ENCODE measurements at places on chromosomes 5 and 9. TPM values are rescaled to one million over a fixed set of nuclear protein-coding genes. Genes with fewer than 3 reads are reported as not detected.

DNA sequence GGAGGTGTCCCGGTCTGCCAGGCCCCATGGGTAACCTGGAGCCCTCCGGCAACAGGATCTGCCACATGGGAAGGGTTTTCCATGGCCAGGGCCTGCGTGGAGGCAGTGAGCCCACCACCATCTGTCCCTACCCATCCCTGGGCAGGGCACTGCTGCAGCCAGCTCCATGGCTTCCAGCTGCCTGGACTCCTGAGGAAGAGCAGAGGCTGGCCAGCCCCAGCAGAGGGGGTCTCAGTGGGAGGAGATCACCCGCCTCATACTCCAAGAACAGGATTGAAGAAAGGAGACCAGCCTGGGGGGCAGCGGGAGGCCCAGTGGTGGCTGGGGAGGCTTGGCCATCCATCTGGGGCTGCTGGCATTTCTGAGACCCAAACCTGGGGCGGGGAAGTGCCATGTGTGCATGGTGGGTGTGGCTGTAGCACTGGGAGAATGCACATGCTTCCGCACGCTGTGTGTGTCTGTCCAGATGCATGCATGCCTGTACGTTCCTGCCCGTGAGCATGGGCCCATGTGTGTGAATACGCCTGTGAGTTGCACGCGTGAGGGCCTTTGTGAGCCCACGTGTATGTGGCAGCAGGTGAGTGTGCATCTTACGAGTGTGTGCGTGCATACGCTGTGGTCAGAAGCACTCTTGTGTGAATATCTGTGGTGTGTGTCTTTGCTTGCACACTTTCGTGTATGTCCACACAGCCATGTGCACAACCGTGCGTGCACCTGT lies 78.5 kb downstream of the LMX1B start:
- H3K4me3 ChIP-seq = no peak overlapping the region
- no peaks in the 10 kb centered on the region for H3K36me3 ChIP-seq
- no peaks in the 10 kb centered on the region for H3K4me1 ChIP-seq
- DNase-seq = no peak

DNA sequence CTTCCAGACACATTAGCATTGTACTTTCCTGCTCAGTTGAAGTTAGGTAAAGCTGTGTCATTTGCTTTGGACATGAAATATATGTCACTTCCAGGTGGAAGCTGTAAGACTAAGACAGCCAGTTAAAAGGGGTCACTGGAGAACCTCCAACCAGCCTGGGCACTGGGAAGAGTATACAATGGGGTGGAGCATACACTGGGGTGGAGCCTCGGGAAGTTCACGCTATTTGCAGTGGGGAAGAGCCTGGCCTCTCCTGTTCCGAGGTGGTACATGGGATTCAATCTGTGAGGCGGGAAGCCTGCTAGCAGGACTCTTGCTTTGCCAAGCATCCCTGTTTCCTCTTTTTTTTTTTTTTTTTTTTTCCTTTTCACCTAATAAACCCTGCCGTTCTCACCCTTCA lies 145.3 kb downstream of the TTC39B start:
- no peak overlapping the region for H3K27ac ChIP-seq
- no peaks in the 10 kb centered on the region for H3K36me3 ChIP-seq
- no peak for DNase-seq
- H3K27me3 ChIP-seq = no peaks in the 10 kb centered on the region
- H3K4me1 ChIP-seq = no peaks in the 10 kb centered on the region
- no peak overlapping the region for H3K4me3 ChIP-seq

DNA sequence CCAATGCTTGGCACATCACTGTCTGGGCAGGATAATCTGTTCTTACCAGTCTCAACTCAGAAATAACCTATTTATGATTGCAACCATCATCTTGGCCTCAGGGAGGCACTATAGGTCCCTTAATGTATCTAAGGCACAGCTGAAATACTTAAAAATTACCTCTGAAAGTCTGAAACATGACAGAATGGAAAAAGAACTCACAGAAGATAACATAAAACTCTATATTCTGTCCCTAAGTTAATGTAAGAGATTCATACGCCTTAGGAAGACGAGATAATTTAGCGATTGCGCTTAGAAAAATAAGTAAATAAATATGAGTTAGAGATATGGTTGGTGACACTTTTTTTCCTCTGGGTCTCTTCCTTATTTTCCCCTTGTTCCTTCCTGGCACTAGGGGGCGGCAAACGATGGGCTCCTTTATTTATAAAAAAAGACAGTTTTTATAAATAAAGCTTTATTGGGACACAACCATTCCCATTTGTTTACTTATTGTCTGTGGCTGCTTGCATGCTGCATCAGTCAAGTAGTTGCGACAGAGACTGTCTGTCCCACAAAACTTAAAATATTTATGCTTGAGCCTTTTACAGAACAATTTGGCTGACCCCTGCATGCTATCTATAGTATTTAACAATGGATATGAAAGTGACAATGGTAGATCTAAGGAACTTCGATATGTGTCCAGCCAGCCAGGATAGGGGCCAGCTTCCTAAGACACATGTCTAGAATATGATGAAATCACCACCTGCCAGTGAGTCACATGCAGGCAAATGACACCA lies 79.6 kb downstream of the PDE4D start:
- DNase-seq = peak; percentile 47
- no peaks in the 10 kb centered on the region for H3K27me3 ChIP-seq
- H3K36me3 ChIP-seq = no peaks in the 10 kb centered on the region
- H3K4me3 ChIP-seq = no peak overlapping the region
- no peak overlapping the region for H3K27ac ChIP-seq

DNA sequence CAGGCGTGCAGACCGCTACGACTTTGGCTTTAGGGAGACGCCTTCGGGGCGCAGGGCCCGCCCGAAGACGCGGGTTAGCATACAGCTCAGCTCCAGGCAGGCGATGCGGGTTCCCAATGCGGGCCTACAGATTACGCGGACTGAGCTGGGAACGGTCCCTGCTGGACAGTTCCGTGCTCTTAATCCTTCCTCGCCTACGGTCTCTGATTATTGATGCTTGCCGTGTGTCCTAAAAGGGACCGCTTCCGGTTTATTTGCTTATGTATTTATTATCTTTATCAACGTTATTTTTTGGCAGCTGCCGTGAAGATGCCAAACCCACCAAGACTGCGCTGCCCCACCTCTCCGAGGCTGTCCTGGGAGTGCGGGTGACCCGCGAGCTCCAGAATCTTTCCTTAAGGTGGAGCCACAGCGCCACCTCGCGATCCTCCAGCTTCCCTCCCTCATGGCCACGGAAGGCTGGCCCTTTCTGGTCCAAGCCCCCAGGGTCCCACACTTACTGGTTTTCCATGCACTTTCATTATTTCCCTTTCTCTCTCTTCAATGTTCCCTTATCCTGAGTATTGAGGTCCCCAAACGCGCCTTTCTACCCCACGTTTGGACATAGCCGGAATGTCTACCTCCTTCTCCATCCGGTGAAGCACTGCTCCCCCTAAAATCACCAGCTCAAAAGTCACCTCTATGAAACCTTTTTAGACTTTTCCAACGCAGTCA lies 7.0 kb upstream of the EBF1 start:
- H3K4me3 ChIP-seq = no peak overlapping the region
- H3K27ac ChIP-seq = no peak overlapping the region
- H3K4me1 ChIP-seq = peaks cover 4% of the 10 kb centered on the region

KIF24 gene
- 3.0 TPM for total RNA-seq

Measured in lung (tissue), 17 donors.